NK-92 treated with Interleukin-12 subunit alpha and Interleukin-12 subunit beta, amount 100 ng/mL, for 24 hours (cell line): ENCODE measurements at places on chromosomes 5 and 9.

DNA sequence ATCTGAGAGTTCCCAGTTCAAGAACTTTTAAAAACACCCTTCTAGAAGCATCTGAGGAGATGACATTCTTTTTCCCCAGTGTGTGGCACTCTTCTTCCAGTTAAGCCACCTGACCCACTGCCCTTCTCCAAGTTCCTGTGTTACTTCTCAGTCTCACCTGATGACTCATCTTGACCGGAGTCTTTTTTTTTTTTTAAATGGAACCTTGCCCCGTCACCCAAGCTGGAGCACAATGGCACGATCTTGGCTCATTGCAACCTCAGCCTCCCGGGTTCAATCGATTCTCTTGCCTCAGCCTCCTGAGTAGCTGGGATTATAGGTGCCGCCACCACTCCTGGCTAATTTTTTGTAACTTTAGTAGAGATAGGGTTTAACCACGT is 224.1 kb upstream of the DAB2 start:
- DNase-seq: peak; percentile 2

DNA sequence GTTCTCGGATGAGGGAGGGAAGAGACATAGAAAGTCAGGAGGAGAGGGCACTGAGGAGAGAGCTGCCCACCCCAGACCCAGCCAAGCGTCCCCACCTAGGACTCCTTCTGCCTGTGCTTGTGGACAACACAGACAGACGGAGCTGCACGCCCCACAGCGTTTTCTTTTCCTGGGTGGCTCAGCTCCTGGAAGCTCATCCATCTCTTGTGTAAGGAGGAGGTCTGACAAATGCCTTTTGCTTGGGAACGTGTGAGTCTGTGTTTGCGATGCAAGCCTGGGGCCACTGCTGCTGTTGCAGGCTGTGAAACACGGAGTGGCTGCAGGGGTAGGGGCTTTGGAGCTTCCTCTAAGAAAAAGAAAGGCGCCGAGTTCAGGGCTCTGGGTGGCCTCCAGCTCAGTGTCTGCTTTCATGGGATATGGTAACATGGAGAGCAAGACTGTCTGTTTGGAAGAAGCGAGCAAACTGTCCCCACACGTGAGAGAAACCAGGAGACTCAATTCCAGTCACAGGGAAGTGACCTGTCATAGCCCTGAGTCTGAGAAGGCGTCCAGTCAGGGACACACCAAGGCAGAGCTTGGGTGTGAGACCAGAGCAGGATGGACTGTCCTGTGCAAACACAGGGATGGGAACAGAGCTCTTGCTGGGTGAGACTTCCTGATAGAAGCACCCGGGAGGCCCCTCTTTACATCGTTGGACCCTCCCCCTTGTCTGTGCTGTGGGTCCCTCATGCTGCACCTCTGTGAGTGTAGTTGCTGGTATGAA is 42.7 kb downstream of the GADD45G start:
- DNase-seq: no peak

DNA sequence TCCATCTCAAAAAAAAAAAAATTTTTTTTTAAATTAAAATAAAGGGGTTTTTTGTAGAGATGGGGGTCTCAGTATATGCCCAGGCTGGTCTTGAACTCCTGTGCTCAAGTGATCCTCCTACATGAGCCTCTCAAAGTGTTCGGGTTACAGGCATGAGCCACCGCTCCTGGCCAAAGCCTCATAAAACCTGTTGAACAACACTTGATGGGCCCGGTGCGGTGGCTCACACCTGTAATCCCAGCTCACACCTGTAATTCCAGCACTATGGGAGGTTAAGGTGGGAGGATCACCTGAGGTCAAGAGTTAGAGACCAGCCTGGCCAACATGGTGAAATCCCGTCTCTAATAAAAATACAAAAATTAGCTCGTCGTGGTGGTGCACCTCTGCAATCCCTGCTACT is 7.7 kb upstream of the NPM1 start:
- no peak for DNase-seq

- no peak for DNase-seq
These were observed 165.9 kb downstream of the DENND1A start for GRCh38 chr9:123763910-123764588.

DNA sequence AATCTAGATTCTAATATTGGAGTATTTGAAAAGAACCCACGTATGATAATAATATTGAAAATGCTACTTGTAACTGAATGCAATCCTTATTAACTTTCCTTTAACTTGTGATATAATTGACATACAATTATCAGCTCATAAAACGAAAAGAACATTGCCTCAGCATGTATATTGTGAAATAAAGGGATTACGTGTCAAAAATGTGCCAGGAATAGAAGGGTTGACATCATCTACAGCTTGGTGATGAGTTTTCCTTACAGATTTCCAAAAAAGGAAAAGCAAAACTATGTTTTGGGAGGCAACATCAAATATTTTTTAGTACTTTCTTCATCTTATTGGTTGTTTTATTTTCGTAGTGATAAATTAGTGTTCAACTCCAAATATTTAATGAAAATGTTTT is 266.0 kb upstream of the PTGER4 start:
- no peak for DNase-seq

GRCh38 chr5:68317646-68318045 is 102.1 kb downstream of the PIK3R1 start:
- no peak for DNase-seq

GRCh38 chr5:96377167-96377566 is 55.9 kb downstream of the PCSK1 start:
- DNase-seq: no peak

- no peak for DNase-seq
These were observed 53.3 kb upstream of the SLIT3 start for GRCh38 chr5:169354263-169354662.

DNA sequence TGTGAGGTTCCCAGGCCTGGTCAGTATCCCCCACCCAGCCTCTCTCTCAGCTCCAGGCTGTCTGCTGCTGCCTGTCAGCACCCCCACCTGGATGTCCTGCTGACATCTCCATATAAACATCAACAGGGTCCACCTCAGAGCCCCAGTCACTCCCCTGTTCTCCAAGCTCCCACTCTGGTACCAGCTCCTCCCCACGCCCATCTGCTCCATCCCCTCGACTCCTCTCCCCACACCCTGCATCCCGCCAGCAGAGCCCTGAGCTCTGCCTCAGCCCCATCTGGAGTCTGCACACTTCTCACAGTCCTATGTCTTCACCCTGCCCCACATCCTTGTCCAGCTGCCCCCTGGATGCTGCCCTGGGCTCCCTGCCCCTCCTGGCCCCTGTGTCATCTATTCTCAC is 67.7 kb upstream of the LRRTM2 start:
- no peak for DNase-seq

- no peak for DNase-seq
These were observed 438.3 kb downstream of the PRELID2 start for GRCh38 chr5:145396888-145397287.

GRCh38 chr5:17065458-17065857 is 129.4 kb upstream of the MYO10 start:
- DNase-seq: no peak

DNA sequence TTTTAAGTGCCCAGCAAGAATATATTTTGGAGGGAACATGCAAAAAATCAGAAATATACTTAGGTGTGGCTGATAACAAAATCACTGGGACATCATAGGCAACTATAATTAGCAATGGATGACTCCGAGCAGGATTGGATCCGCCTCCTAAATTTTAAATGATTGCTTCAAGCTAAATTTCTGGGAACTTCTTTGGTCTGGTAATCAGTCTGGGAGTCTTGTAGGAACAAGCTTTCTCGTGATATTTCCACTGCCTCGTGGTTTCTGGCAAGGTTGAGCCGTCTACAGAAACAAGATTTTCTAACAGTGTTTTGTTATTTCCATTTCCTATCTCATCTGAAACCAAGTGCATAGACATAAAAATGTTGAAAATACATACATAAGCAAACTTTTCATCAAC is 232.6 kb downstream of the BNC2 start:
- no peak for DNase-seq

DNA sequence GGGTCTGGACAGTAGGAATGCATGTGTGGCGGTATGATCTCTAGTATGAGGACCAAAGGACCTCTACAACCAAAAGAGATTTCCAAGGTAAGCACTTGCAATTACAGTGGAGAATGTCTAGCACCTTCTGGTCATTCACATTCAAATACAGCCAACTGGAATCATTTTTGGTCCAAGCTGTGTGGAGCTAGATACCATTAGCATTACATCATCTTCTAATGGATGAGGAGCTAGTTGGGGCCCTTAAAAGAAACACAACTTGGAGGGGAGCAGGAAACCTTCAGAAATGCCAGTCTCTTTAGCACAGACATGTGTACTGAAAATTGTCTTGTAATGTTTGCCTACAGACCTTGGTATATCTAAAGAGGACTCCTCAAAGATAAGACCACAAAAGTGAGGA is 244.7 kb downstream of the BNC2 start:
- DNase-seq: no peak

- DNase-seq: no peak
These were observed 26.0 kb upstream of the OLFM1 start for GRCh38 chr9:135061441-135061840.

DNA sequence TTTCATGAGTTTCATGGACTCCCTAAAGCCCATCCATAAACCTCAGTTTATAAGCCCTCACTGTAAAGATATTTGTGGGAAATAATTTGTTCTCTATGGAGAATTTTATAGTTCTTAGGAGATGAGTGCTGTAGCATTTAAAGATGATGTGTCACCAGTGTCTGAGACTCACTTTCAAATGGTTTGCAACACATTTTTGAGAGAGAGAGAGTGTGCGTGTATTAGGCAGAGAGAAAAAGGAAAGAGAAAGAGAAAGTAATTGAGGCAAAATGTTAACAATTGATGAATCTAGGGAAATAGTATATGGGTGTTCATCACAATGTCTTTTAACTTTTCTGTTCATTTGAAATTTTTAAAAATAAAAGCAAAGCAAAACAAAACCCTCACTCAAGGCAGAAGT is 479.0 kb downstream of the ZSWIM6 start:
- no peak for DNase-seq

GRCh38 chr9:131448818-131449217 is 53.9 kb upstream of the POMT1 start:
- no peak for DNase-seq

DNA sequence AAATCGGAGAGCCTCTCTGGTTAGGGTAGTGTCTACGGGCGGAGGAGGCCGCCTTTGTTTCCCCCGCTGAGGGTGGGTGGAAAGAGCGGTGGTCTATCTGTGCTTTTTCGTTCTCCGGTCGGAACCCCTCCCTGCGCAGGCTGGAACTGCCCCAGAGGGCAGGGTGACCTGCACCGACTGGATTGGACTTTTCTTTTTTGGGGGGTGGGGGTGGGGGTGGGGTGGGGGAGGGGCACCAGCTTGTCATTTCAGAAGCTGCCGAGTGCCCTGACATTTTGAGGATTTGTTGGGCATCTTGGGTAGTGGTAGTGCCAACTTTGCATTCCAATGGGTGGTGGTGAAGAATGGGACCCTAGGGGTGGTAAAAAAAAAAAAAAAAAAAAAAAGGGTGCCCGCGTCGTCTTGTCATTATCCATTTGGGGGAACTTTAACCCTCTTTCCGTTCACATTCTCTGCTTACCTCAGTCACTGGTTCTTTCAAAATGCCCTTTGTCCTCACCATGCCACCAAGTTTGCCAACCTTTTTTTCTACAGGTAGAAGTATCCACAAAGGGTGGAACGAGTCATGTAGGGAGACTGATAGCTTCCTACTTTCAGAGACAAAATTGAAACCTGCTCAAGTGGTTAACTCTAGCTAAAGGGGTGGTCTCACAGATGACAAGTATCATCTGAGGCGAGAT is 1.3 kb downstream of the UBE2R2 start:
- no peak for DNase-seq

- DNase-seq: no peak
These were observed 302.4 kb downstream of the NR3C1 start for GRCh38 chr5:143101121-143101520.

- no peak for DNase-seq
These were observed 446.9 kb upstream of the GRIN3A start for GRCh38 chr9:102185371-102185770.

DNA sequence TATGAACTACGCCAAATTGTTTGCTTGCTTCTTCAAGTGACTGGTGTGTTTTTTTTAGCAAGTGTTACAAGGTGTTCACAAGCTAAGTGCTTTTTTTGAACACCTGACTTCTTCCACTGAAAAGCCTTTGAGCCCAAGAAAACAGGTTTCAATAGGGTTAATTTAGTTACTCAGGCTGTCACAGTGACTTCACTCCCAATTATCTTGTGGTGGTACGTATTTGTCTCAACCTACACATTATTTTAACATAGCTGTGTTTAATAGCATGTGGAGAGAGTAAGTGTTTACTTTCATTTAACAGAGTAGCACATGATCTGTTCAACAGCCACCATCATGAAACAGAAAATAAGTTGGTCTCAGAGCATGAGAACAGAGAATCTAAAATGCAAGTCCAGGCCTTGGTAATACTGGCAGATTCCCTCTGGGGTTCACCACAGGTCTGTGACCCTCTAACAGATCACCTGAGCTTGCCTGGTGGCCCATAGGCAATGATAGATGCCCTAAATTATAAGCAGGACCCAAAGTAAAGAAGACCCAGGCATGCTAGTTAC is 267.7 kb upstream of the SMARCA2 start:
- no peak for DNase-seq

- DNase-seq: no peak
These were observed 258.7 kb upstream of the FBXL7 start for GRCh38 chr5:15241216-15241821.

GRCh38 chr5:55645304-55645703 is 66.8 kb downstream of the SLC38A9 start:
- no peak for DNase-seq

DNA sequence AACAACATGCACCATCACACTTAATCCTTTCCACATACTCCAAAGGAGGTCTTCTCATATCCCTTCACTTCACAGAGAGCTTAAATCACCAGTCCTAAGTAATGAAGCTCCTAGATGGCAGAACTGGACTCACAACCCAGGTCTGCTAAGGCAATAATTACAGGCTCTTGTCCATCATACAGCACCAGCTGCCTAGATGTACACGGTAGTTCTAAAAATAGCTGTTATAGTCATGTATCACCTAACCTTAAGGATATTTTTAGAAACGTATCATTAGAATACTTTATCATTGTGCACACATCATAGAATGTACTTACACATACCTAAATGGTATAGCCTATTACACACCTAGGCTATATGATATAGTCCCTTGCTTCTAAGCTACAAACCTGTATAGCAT is 644.6 kb upstream of the RGMB start:
- DNase-seq: no peak

- DNase-seq: no peak
These were observed 19.0 kb upstream of the SPINK4 start for GRCh38 chr9:33220681-33221567.

- no peak for DNase-seq
These were observed 30.2 kb downstream of the ITGA2 start for GRCh38 chr5:53019320-53019719.

GRCh38 chr5:73896668-73897067 is 270.7 kb downstream of the ARHGEF28 start:
- DNase-seq: no peak

- DNase-seq: no peak
These were observed 24.3 kb downstream of the THBS4 start for GRCh38 chr5:80059354-80059980.

GRCh38 chr5:67209141-67209771 is 12.7 kb upstream of the CD180 start:
- peak; percentile 65 for DNase-seq
